ENCODE measurements at places on chromosomes 2 and 18. TPM values are rescaled to one million over a fixed set of nuclear protein-coding genes. Genes with fewer than 3 reads are reported as not detected.

CD8B gene
- total RNA-seq: 1.1 TPM

ITGA6 gene
- 249 TPM for total RNA-seq

GRCh38 chr2:241767464-241768250 is 9.0 kb upstream of the GAL3ST2 start:
- no peaks in the 10 kb centered on the region for H3K36me3 ChIP-seq
- no peak overlapping the region for H3K27ac ChIP-seq
- no peak for DNase-seq
- peaks cover 1% of the 10 kb centered on the region for H3K4me1 ChIP-seq

DNA sequence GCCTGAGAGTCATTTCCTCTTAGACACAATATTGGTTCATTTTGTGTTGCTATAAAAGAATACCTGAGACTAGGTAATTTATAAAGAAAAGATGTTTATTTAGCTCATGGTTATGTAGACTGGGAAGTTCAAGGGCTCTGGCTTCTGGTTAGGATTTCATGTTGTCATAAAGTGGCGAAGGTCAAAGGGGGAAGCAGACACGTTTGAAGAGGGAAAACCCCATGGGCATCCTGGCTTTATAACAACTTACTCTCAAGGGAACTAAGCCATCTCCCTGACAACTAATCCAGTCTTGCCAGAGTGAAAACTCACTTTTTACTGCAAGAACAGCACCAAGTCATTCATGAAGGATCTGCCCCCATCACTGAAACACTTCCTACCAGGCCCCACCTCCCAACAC is 89.7 kb upstream of the RNF152 start:
- no peak overlapping the region for H3K27ac ChIP-seq
- no peaks in the 10 kb centered on the region for H3K36me3 ChIP-seq
- no peak overlapping the region for H3K4me3 ChIP-seq
- no peaks in the 10 kb centered on the region for H3K27me3 ChIP-seq
- DNase-seq: no peak
- H3K4me1 ChIP-seq: no peaks in the 10 kb centered on the region

DNA sequence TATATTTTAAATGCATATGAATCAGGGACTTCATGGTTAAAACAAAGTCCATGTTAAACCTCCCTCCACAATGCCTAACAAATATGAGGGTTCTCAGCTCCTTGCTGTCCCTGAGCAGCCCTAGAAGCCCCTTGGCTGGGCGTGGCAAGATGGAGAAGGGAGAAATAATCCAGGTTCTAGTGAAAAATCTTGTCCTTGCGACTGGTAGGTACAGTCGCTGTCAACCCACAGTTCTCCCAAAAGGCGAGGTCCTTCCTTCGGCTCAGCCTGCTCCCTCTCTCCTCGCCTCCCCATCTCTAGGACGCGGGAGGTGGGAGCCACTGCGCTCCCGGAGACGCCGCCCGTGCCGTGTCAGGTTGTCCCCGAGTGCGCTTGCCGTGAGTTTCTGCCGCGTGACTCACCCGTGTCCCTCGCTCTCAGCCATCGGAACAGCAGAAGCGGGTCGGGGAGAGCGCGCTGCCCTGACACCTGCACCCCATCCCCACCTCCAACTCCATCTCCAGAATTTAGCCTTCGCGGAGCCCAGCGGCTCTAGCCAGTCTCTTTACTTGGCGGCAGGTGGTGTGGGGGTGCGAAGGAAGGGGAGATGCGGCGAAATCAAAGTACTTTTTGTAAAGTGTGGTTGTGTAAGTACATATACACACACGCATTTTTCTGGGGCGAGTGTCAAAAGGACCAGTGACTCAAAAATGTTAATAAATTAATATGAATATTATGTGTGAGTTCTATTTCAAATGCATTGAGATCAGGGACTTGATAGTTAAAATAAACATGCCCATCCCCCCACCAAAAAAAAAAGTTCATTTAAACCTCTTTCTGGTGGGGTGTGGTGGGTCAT is 65.1 kb upstream of the TMEM17 start:
- no peaks in the 10 kb centered on the region for H3K27me3 ChIP-seq
- H3K36me3 ChIP-seq: no peaks in the 10 kb centered on the region
- H3K4me3 ChIP-seq: no peak overlapping the region
- H3K27ac ChIP-seq: no peak overlapping the region

GRCh38 chr18:74333091-74333490 is 17.5 kb downstream of the C18orf63 start:
- no peak for DNase-seq
- H3K4me3 ChIP-seq: no peak overlapping the region
- H3K36me3 ChIP-seq: no peaks in the 10 kb centered on the region
- H3K27me3 ChIP-seq: no peaks in the 10 kb centered on the region
- no peaks in the 10 kb centered on the region for H3K4me1 ChIP-seq

DNA sequence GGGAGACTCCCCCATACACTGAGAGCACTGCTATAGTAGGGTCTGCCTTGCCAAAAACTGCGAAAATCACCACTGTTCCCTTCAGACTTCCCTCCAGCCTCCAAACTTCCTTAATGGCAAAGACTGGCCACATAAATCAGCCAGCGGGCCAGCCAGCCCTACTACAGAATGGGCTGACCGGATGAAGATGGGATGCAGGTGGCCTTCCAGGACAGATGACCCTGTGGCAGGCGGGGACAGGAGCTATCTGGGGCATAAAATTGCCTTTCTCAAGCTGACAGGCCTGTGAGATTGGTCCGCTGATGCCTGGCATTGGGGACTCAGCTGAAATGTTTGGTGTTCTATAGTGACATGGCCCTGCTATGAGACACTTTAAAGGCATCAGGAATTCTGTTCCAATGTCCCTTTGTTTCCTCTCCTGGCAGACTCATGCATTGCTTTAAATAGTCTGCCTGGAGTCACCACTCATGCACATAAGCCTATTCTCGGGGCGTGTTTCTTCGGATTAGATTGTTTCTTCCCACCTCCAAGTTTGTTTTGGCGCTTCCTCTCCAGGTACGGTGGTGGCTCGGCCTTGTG is 135.9 kb downstream of the ALPK2 start:
- H3K4me3 ChIP-seq: no peak overlapping the region

GRCh38 chr2:12710301-12710700 is 6.4 kb upstream of the TRIB2 start:
- no peak overlapping the region for H3K4me3 ChIP-seq
- no peak for DNase-seq
- peaks cover under 1% of the 10 kb centered on the region for H3K4me1 ChIP-seq
